ENCODE measurements at places on chromosomes 7 and 10.

GRCh38 chr7:116699722-116700120 lies 27.7 kb downstream of the MET start:
- no peak for DNase-seq

DNA sequence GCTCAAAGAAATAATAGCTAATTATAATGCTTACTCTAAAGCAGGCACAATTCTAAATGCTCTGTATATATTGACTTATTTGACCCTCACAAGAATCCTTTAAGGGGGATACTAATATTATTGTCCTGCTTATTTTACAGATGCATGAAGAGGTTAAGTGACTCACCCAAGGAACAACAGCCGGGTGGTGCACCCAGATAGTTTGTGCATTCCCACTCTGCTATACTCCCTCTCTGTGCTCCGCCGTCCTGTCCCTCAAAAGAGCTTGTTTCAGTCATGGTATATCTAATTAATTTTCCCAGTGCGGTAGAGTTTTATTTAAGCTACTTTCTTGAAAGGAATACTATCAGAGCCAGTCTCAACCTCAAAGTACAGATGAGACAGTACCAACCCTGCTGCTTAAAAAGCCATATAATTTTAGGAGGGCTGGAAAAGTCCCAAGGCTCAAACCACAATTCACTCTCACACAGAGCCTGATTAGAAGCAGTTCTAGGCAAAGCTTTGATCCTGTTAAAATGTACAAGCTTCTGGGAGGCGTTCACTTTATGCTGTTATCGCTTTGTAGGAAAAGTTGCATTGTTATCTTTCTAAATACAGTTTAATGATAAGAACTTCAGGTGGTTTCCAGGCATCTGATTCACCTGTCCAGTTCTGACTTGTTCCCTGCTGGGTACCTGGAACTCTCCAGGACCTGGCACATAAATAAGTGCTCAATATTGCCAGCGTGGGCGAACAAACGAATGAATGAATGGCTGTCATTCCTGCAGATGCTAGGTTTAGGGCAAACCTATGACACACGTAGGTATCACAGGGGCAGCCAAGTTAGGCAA lies 261.5 kb upstream of the KLF14 start:
- DNase-seq: no peak

DNA sequence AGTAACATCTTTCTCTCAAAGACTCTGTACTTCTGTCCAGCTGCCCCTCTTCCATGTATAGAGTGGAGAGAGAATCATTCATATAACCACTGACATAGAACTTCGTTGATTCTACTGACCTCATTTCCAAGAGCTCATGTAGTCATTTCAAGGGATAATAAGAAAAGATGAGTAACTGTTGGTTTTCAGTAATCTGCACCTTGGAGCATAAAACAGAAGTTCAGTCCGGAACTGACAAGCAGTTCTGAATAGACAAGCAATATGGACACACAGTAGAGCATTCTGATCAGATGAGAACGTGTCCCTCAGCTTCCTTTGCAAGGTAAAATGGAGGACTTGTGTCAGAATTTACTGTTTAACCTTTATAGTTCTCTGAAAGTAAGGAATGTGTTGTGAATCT lies 847.1 kb downstream of the REEP3 start:
- DNase-seq: no peak

DNA sequence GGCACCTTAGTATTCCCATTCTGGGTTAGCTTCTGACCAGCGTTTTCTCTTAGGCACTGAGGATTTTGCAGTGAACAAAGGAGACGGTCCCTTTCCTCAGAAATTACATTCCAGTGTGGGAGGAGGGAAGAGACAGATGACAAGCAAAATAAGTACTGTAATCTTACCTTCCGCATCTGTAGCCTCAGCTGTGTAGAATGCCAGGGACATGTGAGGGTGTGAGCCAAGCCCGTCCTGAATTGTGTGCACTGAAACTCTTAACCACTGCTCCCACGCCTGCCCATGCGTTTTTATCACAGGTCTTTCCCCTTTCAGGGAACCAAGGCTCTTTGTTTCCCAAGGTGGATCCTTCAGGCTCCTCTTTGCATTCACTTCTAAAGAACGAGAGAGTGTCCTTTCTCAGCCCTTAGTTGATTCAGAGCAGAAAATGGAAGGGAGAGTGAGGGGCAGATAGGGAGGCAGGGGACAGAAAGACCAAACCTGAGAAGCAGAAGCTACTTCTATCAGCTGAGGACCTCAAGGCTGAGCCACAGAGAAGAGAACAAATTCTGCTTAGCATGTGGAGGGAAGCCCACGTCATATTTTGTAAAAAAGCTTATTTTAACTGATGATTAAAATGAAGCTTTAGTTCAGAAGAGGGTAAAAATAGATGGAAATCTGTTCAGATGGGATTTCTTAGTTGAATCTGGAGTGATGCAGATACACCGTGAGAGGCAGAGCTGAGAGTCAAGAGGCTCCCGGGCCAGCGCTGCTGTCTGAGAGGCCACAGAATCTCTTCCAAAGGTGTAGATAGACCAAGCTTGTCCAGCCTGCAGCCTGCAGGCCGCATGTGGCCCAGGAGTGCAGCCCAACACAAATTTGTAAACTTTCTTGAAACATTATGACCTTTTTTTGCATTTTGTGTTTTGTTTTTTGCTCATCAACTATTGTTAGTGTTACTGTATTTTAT lies 122.5 kb downstream of the CCNY start:
- no peak for DNase-seq

DNA sequence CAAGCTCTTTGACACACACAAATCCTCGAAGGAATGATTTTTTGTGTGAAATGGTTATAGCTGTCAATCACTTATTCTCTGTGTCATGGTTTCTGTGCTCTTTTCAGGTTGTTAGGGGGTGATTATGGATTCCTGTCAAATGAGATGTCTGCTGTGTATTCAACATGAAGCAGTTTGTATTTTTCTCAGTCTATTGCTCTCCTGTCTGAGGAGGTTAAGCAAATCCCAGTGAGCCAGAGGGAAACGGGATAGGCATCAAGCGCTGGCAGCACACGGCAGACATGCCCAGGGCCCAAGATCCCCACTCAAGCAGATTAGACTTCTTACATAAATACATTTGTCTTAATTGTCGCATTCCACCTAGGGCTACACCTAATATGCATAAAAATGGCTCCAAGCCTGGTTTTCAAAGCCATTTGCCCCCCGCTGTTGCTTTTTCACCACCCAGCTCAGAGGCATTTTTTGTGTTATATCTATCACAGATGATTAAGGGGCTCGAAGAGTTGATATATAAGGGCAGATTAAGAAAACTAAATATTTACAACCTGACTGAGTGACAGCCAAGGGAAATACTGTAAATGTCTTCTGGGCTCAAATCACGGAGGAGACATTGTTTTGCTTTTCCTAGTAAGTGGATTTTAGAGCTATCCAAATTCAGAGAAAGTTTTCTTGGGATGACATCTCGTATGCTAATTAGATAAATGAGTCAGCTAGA lies 192.7 kb upstream of the LRGUK start:
- peak; percentile 61 for DNase-seq

DNA sequence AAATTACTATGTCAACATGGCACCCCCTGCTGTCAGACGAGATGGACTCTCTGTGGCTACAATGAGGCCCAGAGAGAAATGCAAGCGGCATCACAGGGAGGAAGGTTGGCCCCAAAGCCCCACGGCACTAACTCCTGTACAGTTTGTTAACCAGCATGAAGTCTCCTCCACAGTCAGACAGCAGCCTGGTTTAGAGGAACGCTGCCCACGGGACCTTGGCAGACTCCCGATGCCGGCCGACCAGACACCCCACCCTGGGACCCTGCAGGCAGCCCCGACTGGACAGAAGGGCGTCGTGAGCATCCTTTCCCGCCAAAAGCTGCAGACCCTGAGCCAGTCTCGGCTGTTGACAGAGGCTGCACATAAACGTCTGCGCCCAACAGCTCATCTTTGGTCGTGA lies 158.8 kb downstream of the DIP2C start:
- no peak for DNase-seq

GRCh38 chr10:7824251-7824650 lies 5.9 kb downstream of the TAF3 start:
- no peak for DNase-seq

- DNase-seq: no peak
These were observed 273.3 kb downstream of the PTEN start for GRCh38 chr10:88136712-88137111.

GRCh38 chr7:129989466-129989865 lies 36.7 kb upstream of the UBE2H start:
- DNase-seq: no peak

DNA sequence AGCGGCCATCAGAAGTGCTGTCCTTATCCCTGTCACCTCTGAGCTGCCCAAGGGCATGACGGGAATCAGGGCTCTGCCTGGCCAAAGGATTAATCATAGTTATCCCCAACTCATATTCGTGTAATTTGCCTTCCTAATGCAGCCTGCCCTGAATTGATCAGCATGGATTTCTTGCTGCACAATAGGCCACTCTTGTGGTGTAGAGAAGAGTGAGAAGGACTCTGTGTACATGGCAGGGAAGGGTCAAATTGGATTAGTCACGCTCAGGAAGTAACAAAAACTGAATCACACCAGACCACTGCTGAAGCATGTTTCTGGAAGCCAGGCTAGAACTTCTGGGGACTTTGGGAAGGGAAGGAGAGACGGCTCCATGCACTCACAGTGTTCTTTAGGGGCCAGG lies 227.0 kb downstream of the BUB3 start:
- DNase-seq: no peak

DNA sequence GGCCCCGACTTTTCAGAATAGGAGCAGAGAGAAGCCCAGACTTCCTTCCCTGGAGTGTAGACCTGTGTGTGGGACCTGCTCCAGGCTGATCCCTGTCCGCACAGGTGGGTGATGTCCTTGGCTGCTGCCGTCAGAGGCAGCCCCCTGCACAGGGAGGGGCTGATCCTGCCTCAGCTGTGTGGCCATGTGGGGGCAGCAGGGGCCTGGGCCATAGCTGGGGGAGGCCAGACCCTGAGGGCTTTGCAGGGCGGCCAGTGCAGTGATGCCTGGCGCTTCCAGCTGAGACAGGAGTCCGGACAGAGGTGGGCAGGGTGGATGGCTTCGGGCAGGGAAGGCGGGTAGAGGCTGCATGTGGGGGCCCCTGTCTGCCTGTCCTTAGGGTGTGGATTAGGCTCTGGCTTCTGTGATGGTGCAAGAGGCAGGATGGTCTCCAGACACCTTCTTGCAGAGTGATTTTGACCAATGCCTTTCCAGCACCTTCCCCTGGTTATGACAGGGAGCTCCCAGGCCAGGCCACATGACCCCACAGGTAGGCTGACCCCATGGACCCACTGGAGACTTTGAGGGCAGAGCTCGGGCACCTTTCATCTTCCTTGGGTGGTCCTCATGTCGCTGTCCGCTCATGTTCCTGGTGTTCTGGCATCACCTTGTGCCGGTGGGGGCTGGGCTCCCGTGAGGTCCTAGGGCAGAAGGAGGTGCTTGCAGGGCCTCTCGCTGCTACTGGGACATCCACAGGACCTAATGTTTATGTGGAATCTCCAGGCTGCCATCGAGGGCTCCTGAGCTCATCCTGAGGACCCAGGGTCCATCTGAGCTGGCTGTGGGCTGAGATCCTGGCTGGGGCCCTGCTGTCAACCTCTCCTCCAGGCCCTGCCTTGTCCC lies 141.5 kb downstream of the ADCY1 start:
- DNase-seq: no peak

DNA sequence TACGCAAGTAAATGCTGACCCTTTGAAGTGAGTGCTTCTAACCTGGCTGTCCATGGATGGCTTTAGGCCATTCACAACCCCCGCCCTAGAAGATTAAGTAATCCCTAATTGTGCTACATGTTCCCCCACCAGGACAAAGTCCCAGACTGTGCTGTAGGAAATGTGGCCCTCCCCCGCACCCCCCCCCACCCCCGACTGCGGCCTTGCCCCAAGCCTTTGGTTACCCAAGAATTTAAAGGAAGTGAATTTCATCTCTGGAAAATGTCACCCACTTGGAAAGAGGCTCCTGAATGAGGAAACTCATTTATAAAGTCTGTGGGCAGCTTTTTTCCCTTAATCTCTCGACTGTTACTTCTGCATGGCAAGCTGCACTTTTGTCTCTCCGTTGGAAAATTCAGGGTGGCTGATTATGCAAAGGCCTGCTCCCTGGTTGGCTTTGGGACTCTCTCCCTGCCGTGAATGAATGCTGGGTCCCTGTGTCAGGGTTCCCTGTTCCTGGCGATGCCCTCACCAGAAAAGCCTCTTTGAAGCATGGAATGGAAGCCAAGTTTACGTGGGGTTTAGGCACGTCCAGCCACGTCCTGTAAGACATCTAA lies 31.4 kb upstream of the AQP1 start:
- no peak for DNase-seq

GRCh38 chr7:77649716-77650349 lies 46.4 kb upstream of the RSBN1L start:
- DNase-seq: no peak

All from WERI-Rb-1 (cell line).